Smooth muscle cell of trachea (primary cell): ENCODE measurements at places on chromosomes 4 and X. TPM values are rescaled to one million over a fixed set of nuclear protein-coding genes. Genes with fewer than 3 reads are reported as not detected.

ADH7 gene
- total RNA-seq = 0.83 and 2.0 TPM in 2 replicates

PLRG1 gene
- 87.8 and 119 TPM in 2 replicates for total RNA-seq

KLHL4 gene
- under 0.01 and 0.58 TPM in 2 replicates for total RNA-seq

PDLIM3 gene
- 20.8 and 40.9 TPM in 2 replicates for total RNA-seq

REELD1 gene
- total RNA-seq = not detected in 2 replicates

RAB39B gene
- 1.3 and 1.7 TPM in 2 replicates for total RNA-seq

ZFYVE28 gene
- total RNA-seq = 14.8 and 23.3 TPM in 2 replicates

RNF175 gene
- under 0.01 and 0.50 TPM in 2 replicates for total RNA-seq

SATL1 gene
- total RNA-seq = not detected in 2 replicates

GC gene
- not detected in 2 replicates for total RNA-seq

KIF4A gene
- total RNA-seq = 1.3 and 21.1 TPM in 2 replicates
